T-helper 1 cell (primary cell): ENCODE measurements at places on chromosomes 6 and 20.
A peak's percentile ranks its signal among the peaks of the same experiment; 100 is the strongest.

GRCh38 chr20:16528078-16528477 is 45.2 kb downstream of the KIF16B start:
- no peak for DNase-seq

- no peak for DNase-seq
These were observed 152.2 kb downstream of the TRIM27 start for GRCh38 chr6:28771401-28772267.

GRCh38 chr6:142155895-142156757 is 9.1 kb downstream of the VTA1 start:
- no peak for DNase-seq

- no peak for DNase-seq
These were observed 4.0 kb upstream of the TUBB2B start for GRCh38 chr6:3231247-3232016.

DNA sequence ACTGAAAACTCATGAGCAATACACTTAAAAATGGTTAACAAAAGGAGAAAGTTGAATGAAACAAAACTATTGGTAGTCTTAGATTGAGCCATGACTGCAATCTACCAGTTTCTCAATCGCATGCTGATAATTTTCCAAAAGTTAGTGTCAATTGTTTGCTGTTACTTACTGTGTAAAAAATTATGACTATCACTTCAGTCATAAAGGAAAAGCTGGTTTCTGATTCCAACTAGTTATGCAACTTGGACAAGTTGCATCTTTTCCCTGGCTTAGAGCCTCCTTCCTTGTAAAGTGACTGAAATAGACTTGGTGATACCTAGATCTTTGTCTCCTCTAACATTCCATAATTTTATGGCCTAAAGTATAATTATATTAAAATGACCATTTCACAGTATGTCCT is 88.3 kb upstream of the PAK5 start:
- DNase-seq: no peak

DNA sequence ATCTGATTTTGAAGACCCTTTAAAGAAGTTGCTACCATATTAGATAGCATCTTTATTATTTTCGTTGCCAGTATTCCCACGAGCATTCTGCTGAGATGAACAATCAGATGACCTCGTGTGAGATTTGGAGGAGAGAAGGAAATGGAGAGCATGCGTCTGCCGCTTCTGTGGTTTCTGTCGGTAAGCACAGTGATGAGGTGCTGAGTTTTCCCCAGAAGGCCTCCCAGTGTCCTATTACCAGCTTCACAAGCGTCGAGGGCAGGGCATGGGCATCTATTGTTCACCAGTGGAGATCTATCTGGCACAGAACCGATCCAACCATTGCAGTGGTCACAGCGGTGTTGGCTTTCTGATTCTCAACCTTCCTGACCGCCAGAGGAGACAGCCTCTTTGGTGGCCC is 29.4 kb downstream of the TRAF3IP2 start:
- no peak for DNase-seq

GRCh38 chr6:50681213-50681824 is 32.0 kb upstream of the TFAP2D start:
- no peak for DNase-seq

- peak; percentile 24 for DNase-seq
These were observed 94.3 kb downstream of the JPH2 start for GRCh38 chr20:44092551-44093248.

DNA sequence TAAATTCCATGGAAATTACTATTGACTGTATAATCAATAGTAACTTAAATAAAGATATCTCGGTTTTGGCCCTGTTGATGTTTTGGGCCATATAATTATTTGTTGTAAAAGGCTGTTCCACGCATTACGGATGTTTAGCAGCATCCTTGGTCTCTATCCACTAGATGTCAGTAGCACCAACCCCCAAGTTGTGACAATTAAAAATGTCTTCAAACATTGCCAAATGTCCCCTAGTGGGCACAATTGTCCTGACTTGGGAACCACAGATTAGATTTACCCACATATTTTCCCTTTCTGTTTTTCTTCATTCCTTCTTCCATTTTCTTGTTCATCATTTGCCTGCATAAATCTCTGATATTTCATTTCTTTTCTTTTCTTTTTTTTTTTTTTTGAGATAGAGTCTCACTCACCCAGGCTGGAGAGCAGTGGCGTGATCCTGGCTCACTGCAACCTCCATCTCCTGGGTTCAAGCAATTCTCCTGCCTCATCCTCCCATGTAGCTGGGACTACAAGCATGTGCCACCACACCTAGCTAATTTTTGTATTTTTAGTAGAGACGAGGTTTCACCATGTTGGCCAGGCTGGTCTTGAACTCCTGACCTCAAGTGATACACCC is 13.6 kb upstream of the WFDC8 start:
- DNase-seq: no peak

DNA sequence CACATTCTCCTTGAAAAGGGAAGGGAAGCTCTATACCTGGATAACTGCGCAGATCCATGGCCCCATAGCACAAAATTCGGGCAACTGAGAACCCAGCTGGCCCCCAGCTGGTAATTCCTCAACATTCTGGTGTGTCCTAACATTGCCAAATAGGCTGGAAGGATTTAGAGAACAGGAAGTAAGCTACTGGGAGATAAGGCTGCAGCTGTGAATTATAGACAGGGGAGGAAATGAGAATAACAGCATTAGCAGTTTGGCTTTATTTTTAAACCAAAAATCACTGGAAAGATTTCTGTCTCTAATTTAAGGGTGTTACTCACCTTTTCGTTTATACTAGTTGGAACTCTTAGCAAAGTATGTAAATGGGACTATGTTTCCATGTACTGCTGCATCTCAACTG is 97.2 kb downstream of the TULP4 start:
- no peak for DNase-seq

DNA sequence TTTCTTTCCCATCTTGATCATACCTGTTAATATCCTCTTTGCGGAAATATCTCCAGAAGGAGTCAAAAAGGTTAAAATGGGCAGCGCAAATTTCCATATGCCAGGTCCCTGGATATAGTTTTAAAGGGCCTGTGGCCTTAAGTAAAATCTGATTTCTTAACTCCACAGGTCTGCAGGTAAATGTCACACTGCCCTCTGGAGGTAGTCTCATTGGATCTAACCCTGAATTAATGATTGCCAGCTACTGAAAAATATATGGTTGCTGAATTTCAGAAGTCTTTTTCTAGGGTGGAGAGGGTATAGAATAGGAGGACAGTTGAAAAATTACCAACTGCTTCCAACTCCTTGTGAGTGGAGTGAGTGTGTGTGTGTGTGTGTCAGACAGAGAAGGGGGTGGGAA is 8.5 kb downstream of the MOXD1 start:
- DNase-seq: no peak

- no peak for DNase-seq
These were observed 349.6 kb downstream of the PKHD1 start for GRCh38 chr6:51737580-51738360.

DNA sequence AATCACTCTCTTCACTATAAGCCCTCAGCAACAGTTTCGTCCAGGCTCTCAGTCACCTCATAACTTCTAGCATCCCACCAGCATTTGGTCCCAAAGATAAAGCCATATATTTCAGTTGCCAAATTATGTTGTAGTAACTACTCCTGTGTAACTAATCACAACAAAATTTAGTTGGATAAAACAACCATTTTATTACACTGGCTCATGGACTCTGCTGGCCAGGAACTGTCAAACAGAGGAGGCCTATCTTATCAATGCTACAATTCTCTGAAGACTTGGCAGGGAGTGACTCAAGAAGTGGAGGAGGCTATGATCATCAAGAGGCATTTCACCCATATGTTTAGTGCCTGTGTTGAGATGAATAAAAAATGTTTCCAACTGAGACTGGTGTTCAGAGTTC is 1082.3 kb upstream of the GJE1 start:
- DNase-seq: no peak

DNA sequence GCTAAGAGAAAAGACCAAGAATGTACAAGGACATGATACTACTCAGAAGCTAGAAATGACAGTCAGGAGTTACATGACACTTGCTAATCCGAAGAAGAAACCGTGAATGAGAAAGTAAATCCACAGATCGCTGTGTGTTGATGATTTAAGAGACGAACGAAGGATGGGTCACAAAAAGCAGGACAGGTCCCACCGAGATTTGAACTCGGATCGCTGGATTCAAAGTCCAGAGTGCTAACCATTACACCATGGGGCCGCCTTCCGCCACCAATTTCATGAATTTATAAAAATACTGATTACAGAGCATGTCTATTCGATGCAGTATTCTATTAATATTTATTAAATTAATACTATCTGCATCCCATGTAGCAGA is 54.0 kb upstream of the BTN3A2 start:
- no peak for DNase-seq

- no peak for DNase-seq
These were observed 46.9 kb downstream of the PCSK2 start for GRCh38 chr20:17273717-17274116.

- DNase-seq: no peak
These were observed 131.5 kb downstream of the MACROD2 start for GRCh38 chr20:14126856-14127255.

DNA sequence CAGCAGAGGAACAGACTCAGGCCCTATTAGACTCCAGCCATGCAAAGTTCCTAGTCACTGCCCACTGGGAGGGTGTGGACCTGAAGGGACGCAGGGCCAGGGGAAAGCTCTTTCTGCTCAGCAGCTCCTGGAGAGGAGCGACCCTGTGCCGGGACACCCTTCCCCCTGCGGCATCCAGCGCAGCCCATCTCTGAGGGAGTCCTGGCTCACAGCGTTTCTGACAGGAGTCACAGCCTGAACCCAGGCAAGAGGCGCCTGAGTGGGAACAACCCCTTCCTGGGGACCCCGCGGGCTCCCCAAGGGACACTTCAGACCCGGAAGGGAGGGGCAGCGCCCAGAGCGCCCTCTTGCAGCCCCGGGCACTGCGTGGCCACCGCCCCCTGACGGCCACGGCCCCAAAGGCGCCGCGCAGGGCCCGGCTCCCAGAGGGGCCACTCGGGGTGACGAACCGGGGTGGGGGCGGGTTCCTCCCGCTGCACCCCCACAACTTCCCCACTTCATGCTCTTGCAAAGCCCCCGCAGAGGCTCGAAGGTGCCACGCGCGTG is 862 bp downstream of the UCKL1 start:
- no peak for DNase-seq

- no peak for DNase-seq
These were observed 233.2 kb upstream of the SYNDIG1 start for GRCh38 chr20:24236201-24236600.
